Fibroblast of lung (primary cell): ENCODE measurements at places on chromosomes 4 and X. TPM values are rescaled to one million over a fixed set of nuclear protein-coding genes. Genes with fewer than 3 reads are reported as not detected.
A peak's percentile ranks its signal among the peaks of the same experiment; 100 is the strongest.

- DNase-seq: no peak
These were observed 183.1 kb upstream of the GALNT7 start for GRCh38 chr4:172985552-172985951.

DNA sequence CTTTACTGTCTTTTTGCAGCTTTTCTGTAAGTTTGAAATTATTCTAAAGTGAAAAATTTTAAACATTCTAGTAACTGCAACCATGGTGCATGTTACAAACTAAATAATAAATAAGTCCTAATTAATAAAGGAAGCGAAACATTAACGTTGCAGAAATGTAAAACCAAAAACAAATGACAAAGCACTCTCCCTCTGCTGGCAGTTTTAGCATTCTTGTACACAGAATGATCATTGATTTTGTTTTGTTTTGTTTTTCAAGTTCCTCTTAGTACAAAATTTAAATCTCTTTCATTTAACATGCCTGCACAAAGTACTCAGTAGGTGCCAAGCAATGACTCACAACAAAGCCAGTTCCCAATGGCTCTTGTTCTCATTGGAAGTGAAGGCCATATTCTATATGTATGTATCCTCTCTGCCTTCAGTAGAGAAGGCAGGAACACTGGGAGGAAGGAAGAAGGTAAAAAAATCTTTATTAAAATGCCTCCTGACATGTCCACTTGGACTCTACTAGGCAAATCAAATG, 13.7 kb upstream of the TMSB4X start:
- DNase-seq: no peak

- no peak for DNase-seq
These were observed 95.5 kb downstream of the CASK start for GRCh38 chrX:41827886-41828285.

DNA sequence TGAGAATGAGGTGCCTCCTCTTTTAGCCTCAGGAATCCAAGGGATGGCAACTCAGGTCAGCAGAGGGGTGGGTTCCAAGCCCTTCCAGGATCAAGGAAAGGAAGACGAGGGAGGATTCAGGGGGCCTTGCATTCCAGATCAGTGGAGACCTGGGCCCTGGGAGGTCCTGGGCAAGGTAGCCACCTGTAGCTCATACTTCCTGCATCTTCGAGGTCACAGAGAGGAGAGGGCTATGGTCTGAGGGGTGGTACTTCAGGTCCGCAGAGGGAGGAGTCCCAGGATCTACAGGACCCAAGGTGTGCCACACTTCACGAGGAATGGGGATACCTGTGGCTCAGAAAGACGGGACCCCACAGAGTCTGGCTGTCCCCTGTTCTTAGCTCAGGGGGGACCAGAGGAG, 9.2 kb downstream of the MAGEA4 start:
- DNase-seq: no peak

DNA sequence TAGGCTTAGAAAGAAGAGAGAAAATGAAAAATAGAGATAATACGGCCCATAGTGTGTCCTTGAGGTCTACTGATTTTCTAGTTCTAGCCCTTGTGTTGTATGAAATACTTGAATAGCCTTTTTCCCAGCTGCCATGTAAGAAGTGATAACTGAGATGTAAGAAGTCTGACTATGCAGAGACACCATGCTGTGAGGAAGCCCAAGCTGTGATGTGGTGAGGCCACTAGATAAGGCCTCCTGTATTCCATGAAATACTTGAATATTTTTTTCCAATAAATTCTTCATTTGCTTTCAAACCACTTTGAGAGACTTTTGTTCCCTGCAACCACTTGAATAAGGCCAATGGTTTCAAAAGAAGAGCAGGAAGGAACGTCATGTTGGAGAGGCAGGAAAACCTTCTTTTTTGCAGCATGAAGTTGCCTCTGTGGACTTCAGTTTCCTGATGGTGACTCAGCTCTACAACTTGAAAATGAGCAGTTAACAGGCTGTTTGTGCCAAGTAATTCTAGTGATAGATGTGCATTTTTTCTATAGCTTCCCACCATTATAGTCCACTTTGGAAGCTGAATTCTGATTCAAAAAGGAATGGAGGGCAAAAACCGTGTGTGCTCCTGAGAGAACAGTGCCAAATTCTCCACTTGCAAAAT, 25.5 kb upstream of the FAM9C start:
- peak; percentile 53 for DNase-seq

FGFR3 gene
- under 0.01 and 0.33 TPM in 2 replicates for total RNA-seq
